ENCODE measurements at places on chromosomes 12 and 14. TPM values are rescaled to one million over a fixed set of nuclear protein-coding genes. Genes with fewer than 3 reads are reported as not detected.

SLCO1C1 gene
- 1.1 TPM for total RNA-seq

WSCD2 gene
- 0.14 TPM for total RNA-seq

TMTC1 gene
- total RNA-seq, result 38.4 TPM

PITPNM2 gene
- 18.4 TPM for total RNA-seq

PLBD1 gene
- 29.1 TPM for total RNA-seq

MMP19 gene
- 2.2 TPM for total RNA-seq

BBS10 gene
- total RNA-seq, result 8.8 TPM

CD4 gene
- 7.4 TPM for total RNA-seq

GDF3 gene
- 0.19 TPM for total RNA-seq

RASSF8 gene
- 33.7 TPM for total RNA-seq

GRCh38 chr12:53495903-53496751 is 3.1 kb downstream of the MAP3K12 start:
- H3K4me3 ChIP-seq, result peak overlapping the region; percentile 6
- H3K27me3 ChIP-seq, result no peaks in the 10 kb centered on the region
- H3K36me3 ChIP-seq, result no peaks in the 10 kb centered on the region
- H3K27ac ChIP-seq, result peak overlapping the region; percentile 51
- peaks cover 63% of the 10 kb centered on the region for H3K4me1 ChIP-seq

DNA sequence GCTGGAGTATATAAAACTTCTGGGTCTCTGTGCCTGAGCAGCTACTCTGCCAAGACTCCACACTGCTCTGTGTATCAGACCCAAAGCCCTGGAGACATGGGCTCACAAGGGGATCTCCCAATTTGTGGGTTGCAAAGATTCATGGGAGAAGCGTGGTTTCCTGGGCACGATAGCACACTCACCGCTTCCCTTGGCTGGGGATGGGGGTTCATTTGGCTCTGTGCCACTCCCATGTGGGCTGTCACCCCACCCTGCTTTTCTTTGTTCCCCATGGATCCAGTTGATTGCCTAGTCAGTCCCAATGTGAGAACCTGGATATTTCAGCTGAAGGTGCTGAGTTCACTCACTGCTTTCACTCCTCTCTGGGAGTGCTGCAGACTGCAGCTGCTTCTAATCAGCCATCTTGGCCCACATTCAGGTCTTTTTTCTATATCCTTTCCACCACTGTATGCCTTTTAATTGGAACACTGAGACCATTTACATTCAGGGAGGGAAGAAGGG is 40.0 kb upstream of the PCNX4 start:
- peaks cover 5% of the 10 kb centered on the region for H3K4me1 ChIP-seq
- no peak for DNase-seq

DNA sequence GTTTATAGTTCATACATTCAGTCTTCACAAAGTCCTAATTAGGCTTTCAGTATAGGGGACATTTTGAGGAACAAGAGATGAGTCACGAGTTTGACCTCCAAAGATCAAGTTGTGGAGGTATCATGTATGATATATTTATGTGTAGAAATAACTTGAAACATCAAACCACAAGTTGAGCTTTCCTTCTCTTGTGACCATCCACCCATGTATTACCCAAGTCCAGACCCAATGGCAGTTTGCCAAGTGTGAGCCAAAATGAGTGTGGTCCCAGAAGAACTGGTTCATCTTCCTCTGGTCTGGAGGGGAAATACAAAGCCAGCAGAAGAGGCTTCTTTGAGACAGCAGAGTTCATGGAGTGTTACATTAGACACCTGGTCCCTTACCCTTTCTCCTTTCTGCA is 104.9 kb downstream of the ATP23 start:
- DNase-seq, result no peak
- no peaks in the 10 kb centered on the region for H3K36me3 ChIP-seq
- no peaks in the 10 kb centered on the region for H3K4me1 ChIP-seq
- no peak overlapping the region for H3K27ac ChIP-seq
- H3K4me3 ChIP-seq, result no peak overlapping the region
- H3K27me3 ChIP-seq, result no peaks in the 10 kb centered on the region

DNA sequence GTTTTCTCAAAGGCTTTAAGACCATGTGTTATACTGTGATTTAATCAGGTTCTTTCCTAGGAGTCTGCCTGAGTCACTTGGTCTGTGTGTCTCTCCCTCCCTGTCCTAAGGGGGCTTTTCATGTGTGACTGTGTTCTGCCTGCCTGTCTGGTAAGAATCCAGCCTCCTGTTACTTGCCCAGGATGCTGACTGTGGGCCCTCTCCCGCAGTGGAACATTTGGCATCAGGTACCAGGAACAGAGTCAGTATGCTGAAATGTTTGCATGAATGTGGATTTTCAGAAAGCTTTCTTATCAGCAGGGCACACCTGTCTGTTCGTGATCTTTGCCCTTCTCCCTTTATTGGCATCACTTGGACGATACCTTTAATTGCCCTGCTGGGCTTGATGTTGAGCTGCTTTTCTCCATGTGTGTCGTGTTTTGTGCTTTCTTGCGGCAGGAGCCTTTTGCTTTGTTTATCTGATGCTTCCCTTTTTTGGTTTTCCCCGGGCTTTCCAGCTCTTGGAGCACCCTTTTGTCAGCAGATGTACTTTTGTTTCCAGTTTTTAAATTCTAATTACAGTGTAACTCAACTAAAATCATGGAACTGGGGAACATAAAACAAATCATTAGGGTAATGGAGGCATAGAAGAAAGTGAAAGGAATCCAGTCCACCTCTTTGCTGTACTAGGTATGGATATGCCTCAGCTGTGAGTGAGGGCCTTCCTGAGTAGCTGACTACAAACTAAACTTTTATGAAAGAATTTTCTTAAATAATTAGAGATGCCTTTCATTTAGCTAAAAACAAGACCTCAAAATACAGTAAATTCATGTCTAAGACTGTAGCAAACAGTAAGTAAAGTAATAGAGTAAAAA is 72.5 kb downstream of the TRAF3 start:
- H3K36me3 ChIP-seq, result no peaks in the 10 kb centered on the region
- no peaks in the 10 kb centered on the region for H3K27me3 ChIP-seq
- peaks cover 7% of the 10 kb centered on the region for H3K4me1 ChIP-seq
- no peak overlapping the region for H3K4me3 ChIP-seq
- H3K27ac ChIP-seq, result peak overlapping the region; percentile 6
- no peak for DNase-seq

GRCh38 chr14:99029916-99030305 is 242.1 kb downstream of the BCL11B start:
- no peaks in the 10 kb centered on the region for H3K36me3 ChIP-seq
- no peaks in the 10 kb centered on the region for H3K4me1 ChIP-seq
- H3K27ac ChIP-seq, result no peak overlapping the region
- peaks cover 83% of the 10 kb centered on the region for H3K27me3 ChIP-seq
- no peak for DNase-seq
- H3K4me3 ChIP-seq, result no peak overlapping the region

DNA sequence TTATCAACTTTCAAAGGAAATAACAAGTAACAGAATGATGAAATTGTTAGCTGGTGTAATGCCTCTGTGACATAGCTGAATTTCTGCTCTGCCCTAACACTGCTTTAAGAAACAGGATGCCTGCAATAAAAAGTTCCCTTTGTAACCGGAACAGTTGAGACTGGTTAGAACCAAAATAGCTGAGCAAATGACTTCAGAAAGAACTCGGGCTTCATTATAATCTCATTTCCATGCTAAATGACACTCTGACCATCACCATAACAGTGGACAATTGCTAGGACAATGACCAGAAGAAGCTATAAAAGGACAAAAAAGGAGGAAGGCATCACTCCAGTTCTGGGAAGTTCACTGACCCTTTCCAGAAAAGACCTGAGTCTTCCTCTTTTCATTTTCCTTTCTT is 23.5 kb upstream of the PYGL start:
- no peaks in the 10 kb centered on the region for H3K36me3 ChIP-seq
- H3K4me3 ChIP-seq, result no peak overlapping the region
- H3K4me1 ChIP-seq, result no peaks in the 10 kb centered on the region
- no peak for DNase-seq
- no peak overlapping the region for H3K27ac ChIP-seq

- H3K4me3 ChIP-seq, result no peak overlapping the region
- no peak for DNase-seq
- no peaks in the 10 kb centered on the region for H3K4me1 ChIP-seq
- H3K27ac ChIP-seq, result no peak overlapping the region
- peaks cover 28% of the 10 kb centered on the region for H3K36me3 ChIP-seq
Measured at GRCh38 chr14:95421741-95422140, 94.7 kb downstream of the SYNE3 start.

GRCh38 chr14:63747846-63748245 is 20.0 kb upstream of the SGPP1 start:
- no peaks in the 10 kb centered on the region for H3K4me1 ChIP-seq
- H3K27ac ChIP-seq, result no peak overlapping the region
- H3K27me3 ChIP-seq, result peaks cover 11% of the 10 kb centered on the region
- no peak overlapping the region for H3K4me3 ChIP-seq

DNA sequence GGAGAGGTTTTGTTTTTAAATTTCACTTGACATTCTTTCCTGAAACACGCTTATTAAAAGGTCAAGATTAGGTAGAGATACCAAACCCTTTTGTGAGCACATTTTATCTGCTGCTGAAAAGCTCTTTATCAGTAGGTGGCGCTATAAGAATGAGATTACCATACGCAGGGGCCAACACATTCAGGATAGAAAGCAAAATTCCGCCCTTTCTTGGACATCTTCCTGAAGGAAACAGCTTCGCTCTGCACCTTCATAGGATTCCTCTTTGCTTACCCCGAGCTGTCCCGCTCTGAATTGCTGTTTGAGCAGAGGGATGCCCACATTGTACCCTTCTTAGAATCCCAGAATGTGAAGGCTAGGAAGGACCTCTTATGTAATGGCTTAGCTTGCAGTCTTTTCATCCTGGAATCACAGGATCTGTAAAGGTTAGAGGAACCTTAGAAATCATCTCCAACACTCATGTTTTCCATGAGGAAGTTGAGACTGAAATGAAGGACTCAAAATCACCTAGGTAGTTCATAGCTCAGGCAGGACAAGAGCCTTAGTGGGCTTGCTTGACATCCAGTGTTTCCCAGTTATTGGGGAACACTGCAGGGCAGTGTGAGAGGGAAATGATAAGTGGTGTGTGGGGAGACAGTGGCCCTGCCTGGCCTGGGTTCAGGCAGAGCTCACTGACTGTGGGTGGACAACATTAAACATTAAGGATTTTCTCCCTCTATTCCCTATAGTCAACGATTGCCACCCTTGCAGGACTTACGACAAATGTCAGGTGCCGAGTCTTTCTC is 38.7 kb upstream of the CRY1 start:
- no peak for DNase-seq
- no peak overlapping the region for H3K27ac ChIP-seq
- no peaks in the 10 kb centered on the region for H3K4me1 ChIP-seq
- peaks cover 5% of the 10 kb centered on the region for H3K27me3 ChIP-seq

DNA sequence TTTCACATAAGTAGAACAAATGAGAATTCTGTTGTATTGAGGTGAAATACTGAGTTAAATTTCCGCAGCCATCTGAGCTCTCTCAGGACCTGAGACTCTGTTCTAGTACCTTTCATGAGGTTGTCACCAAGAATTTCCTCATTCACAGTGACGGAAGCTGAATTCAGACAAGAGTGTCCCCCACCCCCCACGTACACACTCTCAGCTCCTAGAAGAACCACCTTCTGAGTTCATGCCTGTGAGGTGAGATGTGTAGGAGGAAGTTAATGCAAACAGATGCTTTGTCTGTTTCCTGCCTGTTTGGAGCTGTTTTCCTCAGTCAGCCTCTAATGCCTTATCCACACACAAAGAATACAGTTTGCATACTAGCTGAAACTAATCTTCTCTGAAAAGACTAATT is 18.2 kb downstream of the BICDL1 start:
- H3K4me1 ChIP-seq, result no peaks in the 10 kb centered on the region
- H3K27ac ChIP-seq, result no peak overlapping the region
- H3K36me3 ChIP-seq, result no peaks in the 10 kb centered on the region
- no peak for DNase-seq

- H3K36me3 ChIP-seq, result no peaks in the 10 kb centered on the region
- peaks cover 4% of the 10 kb centered on the region for H3K27me3 ChIP-seq
- no peak overlapping the region for H3K4me3 ChIP-seq
- no peak for DNase-seq
- no peaks in the 10 kb centered on the region for H3K4me1 ChIP-seq
- no peak overlapping the region for H3K27ac ChIP-seq
Measured at GRCh38 chr12:66755727-66756395, 77.0 kb upstream of the GRIP1 start.

- no peak for DNase-seq
- peaks cover 87% of the 10 kb centered on the region for H3K27me3 ChIP-seq
- H3K36me3 ChIP-seq, result no peaks in the 10 kb centered on the region
Measured at GRCh38 chr12:130335517-130336392, 1.9 kb upstream of the PIWIL1 start.

GRCh38 chr12:116876151-116876869 is 4.9 kb downstream of the HRK start:
- H3K4me1 ChIP-seq, result peaks cover 30% of the 10 kb centered on the region
- H3K36me3 ChIP-seq, result no peaks in the 10 kb centered on the region
- no peak for DNase-seq
- no peak overlapping the region for H3K27ac ChIP-seq
- peaks cover 96% of the 10 kb centered on the region for H3K27me3 ChIP-seq

DNA sequence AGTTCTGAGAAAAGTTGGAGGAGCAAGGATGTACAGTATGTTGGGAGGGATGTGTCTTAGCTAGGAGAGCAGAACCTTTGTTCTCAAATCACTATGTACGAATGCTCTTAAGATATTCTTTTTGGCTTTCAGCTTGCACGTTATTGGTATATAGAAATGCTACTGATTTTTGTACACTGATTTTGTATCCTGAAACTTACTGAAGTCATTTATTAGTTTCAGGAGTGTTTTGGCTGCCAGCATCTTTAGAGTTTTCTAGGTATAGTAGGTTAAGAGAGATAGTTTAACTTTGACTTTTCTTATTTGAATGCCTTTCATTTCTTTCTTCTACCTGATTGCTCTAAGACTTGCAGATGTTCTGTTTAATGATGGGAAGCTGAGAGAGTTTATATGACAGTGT is 442.8 kb upstream of the FBXO33 start:
- no peak for DNase-seq
- no peaks in the 10 kb centered on the region for H3K4me1 ChIP-seq
- H3K27ac ChIP-seq, result no peak overlapping the region
- no peaks in the 10 kb centered on the region for H3K27me3 ChIP-seq
- H3K4me3 ChIP-seq, result no peak overlapping the region

All from left ventricle myocardium inferior (tissue), 1 donor.